ENCODE measurements at places on chromosomes 3 and 15.

DNA sequence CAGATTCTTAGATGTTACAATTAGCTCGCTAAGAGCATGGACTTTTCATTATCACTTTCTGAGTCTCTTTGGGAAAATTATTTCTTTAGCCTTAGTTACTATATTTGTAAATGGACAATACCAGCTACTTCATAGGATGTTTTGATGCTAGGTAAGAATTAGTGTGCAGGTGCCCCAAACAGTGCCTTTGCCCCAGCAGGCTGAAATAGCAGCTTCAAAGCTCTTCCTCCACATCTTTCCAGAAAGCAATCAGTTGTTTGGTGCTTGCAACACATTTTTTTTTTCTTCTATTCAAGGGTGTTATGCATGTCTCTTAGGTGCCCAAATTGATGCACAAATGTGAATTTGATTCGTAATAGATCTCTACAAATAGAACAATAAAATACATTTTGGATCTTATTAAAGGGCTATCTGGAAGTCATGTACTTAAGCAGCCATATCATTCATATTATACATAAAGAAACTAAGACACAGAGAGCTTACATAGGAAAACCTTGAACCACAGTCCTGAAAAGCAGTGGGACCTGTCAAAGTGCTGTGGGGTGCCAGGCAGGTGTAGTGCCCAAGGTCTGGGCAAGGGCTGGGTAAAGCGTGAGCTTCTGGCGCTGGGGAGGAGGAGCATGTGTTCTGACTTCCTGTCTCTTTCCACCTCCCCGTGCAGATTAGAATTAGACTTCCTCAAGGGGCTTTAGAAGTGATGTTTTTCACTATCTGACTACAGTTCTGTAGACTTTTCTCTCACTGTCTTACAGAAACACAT is 62.9 kb downstream of the FNDC3B start:
- DNase-seq = no peak

DNA sequence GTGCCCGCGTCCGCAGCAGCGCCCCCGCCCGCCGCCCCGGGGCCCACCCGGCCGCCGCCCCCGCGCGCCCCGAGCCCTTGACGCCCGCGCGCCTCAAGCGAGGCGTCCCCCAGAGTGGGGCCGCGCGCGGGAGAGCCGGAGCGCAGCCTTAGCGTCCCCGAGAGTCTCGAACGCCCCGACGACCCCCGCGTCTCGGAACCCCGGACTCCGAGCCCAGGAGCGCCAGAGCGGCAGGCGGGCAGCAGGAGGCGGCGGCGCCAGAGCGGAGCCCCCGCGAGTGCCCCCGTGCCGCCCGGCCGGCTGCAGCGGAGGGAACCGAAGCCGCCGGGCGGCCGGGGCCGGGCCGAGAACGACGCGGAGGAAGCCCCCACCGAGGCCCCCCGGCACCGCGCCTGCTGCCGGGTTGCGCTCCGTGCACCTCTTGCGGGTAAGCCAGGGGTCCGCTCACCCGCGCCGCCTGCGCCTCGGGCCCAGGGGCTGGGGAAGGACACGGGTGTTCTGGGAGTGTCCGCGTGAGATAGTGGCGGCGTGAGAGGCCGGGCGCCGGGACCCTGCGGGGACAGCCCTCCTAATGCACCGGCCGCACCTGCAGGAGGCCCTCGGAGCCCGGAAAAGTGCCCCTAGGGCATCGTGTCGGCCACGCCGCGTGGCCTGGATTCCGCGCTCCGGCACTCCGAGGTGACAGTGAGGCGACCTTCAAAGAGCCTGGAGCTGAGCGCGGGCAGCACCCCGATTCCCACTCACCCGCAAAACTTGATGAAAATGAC is 52.0 kb upstream of the ULK4 start:
- DNase-seq = no peak

GRCh38 chr3:48347500-48347899 is 14.0 kb upstream of the SPINK8 start:
- DNase-seq = no peak

- no peak for DNase-seq
Measured at GRCh38 chr15:59762558-59762957, 73.4 kb upstream of the BNIP2 start.

DNA sequence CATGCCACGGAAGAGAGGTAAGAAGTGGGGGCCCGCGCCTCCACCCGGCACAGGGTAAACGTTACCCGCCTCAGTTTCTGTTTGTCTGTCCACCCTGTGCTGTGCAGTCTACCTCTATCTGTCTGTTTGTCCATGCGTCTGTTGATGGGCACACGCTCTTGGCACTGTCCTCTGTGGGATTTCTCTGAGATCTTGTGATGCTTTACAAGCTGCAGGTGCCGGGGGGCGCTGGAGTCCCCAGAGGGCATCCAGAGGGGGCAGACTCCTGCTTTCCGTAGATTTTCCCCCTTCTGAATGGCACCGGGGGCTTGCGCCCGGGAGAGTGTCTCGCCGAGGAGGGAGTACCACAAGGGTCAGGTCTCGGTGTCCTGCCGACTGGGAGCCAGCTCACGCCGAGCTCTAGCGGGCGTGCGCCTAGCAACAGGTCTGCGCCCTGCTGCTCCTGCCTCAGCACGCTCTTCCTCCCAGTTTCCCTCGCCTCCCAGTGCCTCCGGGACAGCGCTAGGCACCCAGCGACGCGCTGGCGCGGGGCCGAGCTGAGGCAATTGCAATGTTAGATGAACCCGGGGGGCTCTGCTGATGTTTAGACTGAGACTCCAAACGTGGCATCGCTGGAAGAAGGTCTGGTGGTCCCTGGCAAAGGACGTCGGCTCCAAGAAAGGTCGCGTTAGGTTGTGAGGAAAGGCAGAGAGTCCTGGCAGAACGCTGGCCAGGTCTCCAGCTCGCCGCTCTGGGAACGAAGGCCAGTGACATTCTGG is 667 bp downstream of the CEMIP start:
- DNase-seq = no peak

- DNase-seq = no peak
Measured at GRCh38 chr15:83927704-83928391, 273.9 kb downstream of the ADAMTSL3 start.

DNA sequence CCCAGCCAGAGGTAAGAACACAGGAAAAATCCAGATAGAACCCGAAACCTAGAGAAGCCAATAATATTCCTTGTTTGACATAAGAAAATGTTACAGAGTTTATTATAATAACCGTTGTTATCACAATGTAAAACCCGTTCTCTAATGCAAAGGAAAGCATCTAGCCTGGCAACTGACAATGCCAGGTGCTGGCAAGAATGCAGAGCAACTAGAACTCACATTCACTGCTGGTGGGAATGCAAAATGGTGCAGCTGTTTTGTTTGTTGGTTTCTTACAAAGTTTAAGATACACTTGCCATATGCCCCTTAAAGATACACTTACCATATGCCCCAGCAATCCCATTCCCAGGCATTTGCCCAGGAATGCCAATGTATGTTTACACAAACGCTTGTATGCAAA is 23.4 kb downstream of the VPS39 start:
- no peak for DNase-seq

DNA sequence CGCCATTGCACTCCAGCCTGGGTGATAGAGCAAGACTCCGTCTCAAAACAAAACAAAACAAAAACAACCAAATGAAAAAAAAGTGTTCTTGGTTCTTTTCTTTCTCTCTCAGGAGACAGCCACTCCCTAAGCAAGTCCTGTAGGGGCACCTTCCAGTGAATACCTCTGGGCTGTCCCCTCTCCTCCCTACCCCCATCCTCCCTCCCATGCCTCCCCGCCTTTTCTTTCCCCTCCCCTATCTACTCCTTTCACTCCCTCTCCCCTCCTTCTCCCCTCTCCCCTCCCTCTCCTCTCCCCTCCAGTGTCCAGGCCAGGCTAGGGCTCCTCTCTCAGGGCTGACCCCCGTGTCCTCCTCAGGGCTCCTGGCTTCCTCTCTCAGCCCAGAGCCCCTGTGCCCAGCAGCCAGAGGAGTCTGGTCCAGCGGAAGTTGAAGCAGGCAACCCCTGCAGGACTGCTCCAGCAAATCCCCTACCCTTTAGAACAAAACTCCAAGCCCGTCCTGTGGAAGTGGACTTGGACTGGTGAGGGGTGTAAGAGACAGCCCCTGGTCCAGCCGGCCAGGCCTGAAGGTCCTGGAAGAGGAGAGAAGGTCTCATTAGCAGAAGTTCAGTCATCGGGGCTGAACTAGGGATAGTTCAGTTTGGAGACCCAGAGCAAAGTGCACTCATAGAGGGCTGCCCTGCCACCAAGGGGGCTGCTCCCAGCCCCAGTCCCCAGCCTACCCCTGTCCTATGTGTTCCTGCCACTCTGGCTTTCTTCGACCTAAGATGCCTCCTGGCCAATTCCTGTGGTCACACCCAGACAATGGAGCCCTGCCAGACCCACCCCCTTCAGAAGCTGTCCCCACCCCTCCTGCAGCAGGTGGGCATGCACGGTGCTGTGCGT is 79.8 kb upstream of the IQSEC1 start:
- no peak for DNase-seq

DNA sequence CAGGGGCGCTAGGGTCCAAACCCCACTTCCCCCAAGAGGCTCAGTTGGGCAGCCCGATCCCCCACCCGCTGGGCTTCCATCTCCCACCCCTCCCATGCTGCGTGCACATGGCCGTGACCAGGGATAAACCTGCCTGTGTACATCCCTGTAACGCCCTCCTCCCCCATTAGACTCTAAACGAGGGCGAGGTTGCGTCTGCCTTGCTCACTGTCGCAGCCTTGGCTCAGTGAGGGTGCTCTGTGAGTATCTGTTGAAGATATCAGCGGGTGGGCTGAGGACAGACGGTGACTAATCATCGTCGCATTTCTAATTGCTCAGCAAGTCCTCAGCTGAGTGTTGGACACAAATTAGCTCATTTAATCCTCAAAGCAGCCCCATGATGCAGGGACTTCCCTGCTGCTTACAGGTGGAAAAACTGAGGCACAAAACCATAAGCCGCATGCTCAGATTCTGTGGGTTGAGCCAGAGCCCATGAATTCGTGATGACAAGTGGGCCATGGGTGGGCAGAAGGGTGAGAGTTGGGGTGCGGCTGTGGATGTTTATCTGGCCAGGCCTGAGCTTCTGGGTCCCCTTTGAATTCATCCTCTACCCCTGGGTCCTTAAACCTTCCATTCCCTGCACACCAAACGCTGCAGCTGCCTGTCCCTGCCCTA is 26.0 kb downstream of the FBLN2 start:
- DNase-seq = no peak

DNA sequence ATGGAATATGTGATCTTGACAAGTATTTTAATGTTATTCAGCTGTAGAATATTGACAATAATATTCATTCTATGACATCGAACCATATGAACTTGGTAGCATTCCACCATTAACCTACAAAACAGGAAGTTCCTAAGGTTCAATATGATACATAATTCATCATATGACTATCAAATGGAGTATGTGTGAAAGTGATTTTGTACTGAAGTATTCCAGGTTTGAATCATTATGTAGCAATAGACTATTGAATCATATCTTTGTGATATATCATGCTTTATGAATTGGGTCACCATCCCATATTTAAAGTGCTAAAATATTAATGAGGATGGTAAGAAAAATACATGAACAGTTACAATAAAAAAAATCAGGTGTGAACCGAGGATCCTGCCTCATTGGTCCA is 95.1 kb downstream of the TP63 start:
- no peak for DNase-seq

DNA sequence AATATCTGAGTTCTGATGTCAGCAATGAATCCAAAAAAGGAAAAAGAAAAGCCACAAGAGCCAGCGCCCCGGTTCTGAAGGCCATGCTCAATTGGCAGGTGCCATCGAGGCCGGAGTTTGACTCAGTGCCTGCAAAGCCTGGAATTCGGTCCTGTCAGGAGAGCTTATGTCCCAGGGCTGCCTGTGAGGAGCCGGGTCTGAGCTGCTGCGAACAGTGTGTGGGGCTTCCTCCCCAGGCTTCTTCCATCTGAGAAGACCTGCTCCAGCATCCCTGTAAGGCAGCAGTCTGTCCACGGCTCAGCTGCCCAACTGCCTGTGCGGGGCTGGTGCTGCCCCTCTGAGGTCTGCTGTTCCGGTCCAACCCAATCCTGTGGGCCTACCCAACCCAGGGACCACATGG is 46.1 kb downstream of the ROPN1B start:
- DNase-seq = no peak

DNA sequence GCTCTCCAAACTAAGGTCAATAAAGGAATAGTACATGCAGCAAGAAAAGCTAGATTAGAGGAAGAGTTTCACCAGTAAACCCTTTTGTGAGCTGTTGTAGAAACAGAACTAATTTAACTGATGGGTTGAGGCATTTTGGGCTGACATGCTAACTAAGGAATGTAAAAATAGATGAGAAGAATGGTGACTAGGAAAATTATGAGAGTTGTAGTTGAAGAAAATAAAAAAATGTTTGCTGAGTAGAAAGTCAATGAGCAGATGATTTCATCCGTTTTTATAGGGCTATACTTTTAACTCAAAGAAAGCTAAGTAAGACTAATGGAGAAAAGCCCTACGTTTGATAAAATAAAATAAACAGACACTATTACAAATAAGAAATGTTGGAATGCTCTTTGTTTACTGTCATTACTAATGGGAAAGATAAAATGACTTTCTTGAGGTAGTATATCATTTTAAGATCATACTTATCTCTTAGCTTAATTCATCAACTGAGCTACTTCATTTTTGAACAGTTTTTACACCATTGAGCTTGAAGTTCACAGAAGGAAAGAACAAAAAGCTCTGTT is 209.4 kb upstream of the DPH6 start:
- no peak for DNase-seq

GRCh38 chr15:100710744-100711515 is 108.5 kb downstream of the ASB7 start:
- no peak for DNase-seq

DNA sequence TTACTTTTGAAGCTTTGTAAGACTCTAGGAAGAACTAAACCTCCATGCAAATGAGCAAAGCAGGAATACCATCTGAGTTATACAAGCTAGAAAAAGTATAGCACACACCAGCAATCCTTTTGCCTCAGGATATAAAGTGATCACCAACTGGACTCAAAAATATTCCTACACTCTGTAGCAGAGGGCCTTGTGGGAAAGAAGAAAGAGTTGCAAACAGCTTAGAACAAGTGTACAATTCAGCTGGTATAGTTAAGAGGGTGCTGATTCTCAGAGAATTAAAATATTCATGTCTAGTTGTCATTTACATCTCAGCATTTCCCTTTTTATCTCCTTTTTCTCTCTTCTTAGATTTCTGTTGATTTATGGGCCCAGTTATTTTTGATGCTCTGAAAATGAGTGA is 248.4 kb downstream of the GAP43 start:
- no peak for DNase-seq

- DNase-seq = no peak
Measured at GRCh38 chr3:29083676-29084075, 197.2 kb upstream of the RBMS3 start.

DNA sequence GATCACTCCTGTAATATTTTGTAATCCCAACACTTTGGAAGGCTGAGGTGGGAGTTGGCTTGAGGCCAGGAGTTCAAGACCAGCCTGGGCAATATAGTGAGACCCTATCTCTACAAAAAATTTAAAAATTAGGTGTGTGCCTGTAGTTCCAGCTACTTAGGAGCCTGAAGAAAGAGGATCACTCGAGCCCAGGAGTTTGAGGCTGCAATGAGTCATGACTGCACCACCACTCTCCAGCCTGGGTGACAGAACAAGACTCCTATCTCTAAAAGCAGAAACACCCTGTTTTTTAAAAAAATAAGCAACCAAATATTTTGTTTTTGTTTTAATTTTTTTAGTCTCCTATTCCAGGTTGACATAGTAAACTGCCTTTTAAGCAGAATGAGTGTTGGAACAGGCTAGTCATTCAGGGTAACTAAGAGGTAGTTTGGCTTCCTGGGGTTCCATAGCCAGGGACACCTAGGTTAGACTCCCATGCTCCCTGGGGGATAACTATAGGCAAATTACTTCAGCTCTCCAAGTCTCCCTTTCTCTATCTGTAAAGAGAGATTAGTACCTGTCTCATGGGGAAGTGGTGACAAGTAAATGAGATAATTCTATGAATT is 114.6 kb upstream of the C15orf61 start:
- DNase-seq = no peak
